ENCODE measurements at places on chromosomes 16 and 17.

GRCh38 chr16:75103994-75104393 lies 12.6 kb downstream of the LDHD start:
- DNase-seq, result no peak

DNA sequence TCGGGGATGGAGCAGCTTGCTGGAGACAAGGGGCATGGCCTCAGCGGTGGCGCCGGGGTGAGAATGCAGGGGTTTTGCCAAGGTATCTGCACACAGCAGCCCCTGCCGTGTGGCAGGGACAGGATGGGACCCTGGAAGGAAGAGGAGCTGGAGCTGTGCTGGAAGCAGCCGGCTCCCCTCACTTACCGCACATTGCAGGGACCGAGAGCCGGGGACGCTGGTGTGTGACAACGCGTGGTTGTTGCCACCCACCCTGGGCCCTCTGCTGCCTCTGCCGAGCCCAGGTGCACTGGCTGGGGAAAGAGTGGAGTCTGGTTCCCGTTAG lies 3.0 kb downstream of the NUBP2 start:
- no peak for DNase-seq

- no peak for DNase-seq
These were observed 512.4 kb upstream of the CDH11 start for GRCh38 chr16:65634291-65634690.

DNA sequence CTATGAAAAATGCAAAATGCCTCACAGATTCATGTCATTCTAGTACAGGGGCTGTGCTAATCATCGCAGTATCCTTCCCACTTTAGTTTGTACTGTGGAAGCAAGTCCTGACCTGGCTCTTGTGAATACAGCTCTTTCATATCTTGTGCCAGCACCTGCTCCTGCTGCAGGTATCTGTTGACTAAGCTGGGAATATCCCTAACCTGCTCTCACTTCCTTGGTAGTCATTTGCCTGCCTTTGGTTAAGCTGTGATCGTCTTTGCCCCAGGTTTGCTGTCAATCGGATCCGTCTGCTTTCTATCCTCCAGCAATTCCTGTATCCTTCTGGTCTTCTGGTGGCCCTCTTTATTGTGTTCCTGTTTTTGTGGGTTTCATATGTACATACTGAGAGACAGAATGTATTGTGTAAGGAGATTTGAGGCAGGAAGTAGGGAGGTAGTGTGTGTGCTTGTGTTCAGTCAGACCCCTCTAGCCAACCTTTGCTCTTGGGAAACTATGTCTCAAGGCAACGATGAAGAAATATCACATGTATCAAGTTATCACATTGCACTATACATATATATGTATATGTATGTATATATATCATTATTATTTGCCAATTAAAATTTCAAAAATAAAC lies 7.7 kb upstream of the GINS3 start:
- DNase-seq, result no peak

- no peak for DNase-seq
These were observed 143.0 kb downstream of the SNX29 start for GRCh38 chr16:12119562-12119961.

DNA sequence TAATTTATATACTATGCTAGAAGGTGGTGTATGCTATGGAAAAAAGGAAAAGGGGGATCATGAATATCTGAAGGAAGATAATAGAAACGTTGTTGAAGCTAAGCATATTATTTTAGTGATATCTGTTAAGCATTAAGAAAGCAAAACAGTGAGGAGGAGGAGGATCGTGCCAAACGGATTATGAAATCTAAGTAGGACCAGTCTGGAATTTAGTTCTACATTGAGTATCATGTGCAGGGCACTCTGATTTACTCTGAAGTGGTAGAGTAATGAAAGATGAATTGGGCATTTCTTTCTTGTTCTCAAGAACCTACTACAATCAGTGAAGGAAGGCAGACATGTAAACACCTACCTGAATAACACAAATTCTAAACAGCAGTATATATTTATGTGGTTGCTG lies 195.3 kb downstream of the CYB561 start:
- DNase-seq, result no peak

DNA sequence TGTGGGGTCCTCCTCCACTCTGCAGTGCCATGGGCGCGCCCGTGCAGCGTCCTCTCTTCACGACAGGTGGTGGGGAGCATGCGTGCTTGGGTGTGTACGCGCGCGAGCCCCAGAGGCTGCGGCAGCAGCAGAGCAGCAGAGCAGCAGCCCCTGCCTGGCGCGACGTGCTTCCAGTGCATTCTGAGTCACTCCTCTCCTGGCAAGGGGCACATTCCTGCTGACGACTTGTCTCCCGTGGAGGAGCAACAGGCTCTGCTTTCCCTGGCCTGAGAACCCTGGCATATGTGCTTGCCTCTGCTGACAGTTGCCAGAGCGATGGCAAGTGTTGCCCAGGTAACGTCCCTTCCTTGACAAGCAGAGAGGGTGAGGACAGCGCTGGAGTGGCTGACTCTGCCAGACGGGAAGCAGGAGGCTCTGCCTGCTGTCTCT lies 133.8 kb upstream of the PLCG2 start:
- no peak for DNase-seq

DNA sequence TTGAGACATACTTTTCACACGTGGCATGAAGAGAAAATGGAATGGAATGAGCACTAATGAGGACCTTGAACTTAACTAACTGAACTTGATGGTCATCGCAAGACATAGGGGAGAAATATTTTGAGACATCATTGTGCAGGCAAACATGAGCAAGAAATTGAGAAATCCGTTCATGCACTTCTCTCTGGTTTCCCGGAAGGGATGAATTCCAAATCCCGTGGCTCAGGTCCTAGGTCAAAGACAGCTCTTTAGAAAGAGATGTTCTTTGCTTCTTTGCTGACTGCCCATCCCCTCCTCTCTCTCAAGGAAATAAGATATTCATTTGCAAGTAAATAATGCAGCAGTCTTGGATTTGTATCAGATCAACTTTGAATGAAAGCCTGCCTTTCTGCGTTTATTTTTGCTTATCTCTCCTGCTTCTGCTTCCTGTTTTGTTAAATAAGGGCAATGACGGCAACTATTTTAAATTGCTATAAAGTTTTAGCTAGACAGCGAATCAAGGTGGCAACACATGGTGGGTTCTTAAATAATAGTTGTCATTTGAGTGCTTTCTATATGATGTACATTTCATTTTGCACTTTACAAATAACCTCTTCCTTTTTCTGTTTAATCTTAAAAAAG lies 657.8 kb downstream of the MAF start:
- no peak for DNase-seq

GRCh38 chr17:3647769-3648555 lies 11.4 kb downstream of the CTNS start:
- no peak for DNase-seq

- DNase-seq, result no peak
These were observed 19.8 kb downstream of the B9D1 start for GRCh38 chr17:19342611-19343255.

DNA sequence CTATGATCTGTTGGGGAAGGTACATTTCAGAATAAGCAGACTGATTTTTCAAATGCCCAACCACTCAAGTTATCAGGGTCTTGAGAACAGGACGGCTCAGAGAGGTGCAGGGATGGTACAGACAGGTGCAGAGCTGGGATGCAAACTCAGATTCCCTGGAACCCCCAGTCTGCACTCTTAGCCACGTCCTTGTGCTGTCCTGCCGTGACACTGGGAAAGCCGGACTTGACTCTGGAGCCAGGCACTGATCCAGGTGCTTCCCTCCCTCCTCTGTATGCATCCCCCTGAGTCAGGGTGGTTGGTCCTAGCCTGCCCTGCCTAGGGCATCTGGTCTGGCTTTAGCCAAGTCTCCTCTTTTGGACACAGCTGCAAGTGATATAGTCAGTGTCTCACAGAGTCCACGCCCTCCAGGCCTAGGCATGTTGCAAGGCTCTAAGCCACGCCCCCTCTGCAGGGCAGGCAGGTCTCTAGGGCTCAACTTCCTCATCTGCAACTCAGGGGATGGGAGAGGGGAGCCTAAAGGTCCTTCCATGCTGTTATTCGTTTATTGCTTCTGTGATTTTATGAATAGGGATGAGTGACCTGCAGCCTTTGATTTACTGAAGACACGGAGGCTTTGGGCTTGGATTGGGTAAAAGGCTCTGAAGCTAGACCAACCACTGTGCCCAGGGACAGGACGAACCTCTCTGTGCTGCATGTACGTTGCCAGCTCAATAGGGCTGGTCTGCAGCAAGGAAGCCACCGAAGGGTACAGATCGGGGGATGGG lies 97.3 kb downstream of the SDK2 start:
- DNase-seq, result no peak

Measured in activated naive CD8-positive, alpha-beta T cell treated with anti-CD3 and anti-CD28 coated beads, Interleukin-2, amount 50 U/mL, for 16 hours (primary cell).